GM06990 (cell line): ENCODE measurements at places on chromosomes 7 and 10.
A peak's percentile ranks its signal among the peaks of the same experiment; 100 is the strongest.

- peak; percentile 62 for DNase-seq
These were observed 551 bp downstream of the WASL start for GRCh38 chr7:123748171-123748733.

DNA sequence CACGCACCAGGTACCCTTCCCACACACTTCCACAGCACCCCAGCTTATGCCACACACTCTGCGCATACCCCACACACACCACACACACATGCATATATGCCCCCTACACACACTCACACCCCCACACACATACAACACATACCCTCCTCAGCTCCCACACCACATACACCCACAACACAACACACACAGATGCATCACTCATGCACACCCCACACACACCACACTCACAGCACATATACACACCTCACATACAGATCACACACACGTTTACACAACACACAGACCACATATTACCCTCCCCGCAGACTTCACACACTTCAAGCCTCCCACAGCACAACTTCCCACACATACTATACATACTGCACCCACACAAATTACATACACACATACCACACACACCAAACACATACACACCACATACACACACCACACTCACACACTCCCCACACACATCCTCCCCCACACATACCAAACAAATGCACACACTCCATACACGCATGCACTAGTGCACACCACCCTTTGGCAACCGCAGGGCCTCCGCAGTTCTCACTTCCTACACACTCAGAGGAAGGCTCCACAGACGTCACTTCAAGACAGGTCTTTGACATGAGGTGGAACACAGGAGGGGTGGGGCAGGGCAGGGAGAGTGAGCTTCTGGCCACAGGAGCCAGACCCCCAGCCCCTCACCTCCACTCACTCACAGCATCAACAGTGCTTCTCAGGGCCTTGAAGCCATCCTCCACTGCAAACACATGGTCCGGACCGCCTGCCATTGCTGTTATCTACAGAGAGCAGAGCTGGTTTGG is 18.5 kb upstream of the ANTXRL start:
- no peak for DNase-seq

DNA sequence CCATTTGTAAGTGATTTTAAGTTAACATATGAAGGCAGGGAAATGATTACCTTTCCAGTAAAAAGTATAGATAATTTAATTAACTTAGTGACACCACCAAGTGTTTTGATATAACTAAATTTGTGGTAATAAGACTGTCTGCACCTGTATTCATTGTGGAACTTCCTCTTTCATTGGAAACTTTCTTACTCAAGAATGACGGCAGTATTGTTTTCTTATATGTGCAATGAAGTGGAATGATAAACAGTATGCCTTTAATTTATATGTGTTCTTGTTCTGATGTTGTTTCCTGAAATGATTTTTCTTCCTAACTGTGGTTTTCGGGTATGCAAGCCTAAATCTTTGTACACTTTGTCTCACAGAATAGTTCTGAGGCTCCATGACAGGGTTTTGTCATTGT is 46.4 kb downstream of the CASD1 start:
- peak; percentile 44 for DNase-seq

DNA sequence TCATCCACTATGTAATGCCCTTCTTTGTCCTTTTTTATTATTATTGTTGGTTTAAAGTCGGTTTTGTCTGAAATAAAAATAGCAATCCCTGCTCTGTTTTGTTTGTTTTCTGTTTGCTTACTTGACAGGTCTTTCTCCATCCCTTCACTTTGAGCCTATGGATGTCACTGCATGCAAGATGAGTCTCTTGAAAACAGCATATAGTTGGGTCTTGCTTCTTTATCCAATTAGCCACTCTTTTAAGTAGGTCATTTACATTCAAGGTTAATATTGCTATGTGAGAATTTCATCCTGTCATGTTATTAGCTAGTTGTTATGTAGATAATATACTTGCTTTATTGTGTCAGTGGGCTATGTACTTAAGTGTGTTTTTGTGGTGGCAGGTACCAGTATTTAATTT is 25.8 kb downstream of the COA1 start:
- no peak for DNase-seq

- DNase-seq = no peak
These were observed 53.9 kb upstream of the SH2B2 start for GRCh38 chr7:102232611-102233286.

GRCh38 chr10:102785818-102786217 is 42.1 kb downstream of the WBP1L start:
- no peak for DNase-seq

DNA sequence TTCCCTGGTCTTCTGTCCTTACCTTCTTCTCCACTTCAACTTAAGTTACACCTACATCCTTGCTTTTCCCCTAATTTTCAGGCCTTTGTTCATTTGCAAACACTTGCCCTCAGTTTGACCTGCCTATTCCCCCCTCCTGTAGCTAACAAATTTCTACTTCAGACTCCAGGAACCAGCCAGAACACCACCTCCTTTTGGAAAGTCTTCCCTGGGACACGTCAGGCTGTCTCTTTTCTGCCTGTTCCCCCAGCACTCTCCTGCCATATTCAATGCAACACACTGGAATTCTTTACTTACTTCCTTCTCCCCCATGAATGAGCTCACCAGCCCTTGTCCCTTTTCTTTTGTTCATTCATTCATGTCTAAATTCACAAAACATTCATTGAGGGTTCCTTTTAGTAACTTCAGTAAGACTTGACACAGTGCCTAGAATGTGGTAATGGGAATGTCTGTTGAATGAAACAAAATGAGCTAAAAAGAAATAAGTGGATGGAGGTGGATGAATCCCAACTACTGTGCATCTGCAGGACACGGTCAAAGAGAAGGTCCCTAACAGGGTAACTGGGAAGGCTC is 478.0 kb downstream of the KCNMA1 start:
- DNase-seq = no peak

DNA sequence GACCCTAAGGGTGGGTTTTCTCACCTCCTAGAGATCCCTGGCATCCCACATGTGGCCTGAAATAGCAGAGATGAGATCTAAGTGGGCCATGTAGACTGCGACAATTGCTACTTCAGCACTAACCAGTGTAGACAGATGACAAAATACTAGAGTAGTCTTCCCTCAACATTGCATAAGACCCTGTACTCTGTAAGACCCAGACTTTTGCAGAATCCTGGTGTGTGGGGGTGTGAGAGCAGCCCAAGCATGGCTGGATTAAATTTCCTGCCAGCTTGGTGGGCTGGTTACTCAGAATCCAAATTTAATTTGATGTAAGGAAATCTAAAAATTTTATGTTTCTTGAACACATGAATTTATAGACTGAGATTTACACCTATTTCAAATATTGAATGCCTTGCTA is 88.3 kb downstream of the ZNF365 start:
- DNase-seq = no peak

DNA sequence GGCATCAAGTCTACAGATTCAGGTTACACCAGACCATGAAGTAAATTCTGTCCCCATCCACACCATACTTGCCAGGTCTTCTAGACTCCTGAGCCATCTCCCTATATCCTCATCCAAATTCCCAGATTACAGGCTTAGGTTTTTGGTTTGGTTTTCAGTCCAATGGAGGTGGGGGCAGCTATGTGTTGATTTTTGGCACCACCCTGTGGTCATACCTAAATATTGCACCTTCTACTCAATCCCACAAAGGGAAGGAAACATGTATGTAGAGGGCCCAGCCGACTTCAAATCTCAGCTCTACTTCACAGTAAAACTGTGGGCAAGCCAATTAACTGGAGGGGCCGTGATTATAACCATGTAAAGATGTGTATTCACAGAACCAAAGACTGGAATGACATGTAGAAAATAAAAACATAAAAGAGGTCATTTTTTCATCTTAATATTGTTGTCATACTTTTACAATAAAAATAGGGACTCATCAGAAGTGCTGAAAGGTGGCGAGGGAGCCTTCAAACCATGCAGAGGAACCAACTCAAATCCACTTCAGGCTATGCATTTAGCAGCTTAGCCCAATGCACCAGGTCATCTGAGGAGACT is 19.8 kb downstream of the ERCC6 start:
- DNase-seq = no peak

DNA sequence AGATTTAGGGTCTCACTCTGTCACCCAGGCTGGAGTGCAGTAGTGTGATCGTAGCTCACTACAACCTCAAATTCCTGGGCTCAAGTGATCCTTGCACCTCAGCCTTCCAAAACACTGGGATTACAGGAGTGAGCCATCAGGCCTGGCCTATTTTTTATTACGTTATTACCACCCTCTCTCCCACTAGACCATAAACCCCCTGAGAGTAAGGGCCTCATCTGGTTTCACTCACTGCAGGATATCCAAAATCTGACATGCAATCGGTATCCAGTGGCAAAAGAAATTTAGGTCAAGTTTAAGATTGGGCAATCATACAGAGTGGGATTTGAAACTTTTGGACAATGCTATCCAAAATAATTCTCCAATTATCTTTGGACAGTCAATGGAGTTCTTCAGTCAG is 117.0 kb upstream of the NEBL start:
- no peak for DNase-seq

DNA sequence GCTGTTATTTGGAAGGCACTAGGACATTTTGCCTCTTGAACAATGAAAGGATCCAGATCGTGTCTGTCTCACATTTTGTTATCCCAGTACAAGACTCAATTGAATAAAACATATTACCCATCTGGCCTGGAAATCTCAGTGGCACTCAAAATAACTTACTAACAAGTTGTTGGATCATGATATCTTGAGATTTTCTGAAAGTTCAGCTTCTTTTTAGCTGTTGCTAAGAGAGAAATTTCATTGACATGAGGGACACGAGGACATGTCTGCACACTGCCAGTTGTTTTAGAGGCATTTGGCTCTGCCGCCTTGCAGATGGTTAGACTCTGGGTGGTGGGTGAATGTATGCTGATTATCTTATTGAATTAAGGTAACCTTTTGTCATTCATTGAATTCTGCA is 41.0 kb downstream of the KAT6B start:
- no peak for DNase-seq

DNA sequence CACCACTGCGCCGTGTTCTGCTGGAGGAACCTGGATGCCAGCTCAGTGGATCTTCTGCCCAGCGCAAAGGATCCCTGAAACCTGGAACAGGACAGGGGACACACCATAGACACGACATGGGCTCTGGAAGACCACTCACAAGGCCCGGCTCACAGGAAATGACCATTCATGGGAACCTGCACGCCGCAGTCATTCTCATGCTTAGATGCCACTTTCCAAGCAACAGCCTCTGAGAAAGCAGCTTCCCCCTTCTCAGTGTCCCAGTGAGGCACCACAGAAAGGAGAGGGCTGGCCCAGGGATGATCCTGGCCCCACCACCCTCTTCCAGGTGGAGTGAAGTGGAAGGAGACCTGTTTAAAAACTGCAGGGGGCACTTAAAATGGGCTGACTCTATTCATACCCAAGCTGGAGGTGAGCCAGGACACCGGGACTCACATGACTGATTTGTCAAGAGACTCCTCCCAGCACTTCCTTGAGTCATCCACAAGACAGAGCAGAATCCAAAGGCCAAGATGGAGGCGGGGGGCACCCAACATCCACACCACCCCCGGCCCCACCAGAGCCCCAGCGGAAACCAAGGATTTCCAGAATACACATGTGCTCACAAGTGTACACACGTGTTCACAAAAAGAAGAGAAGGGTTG is 11.2 kb downstream of the CTBP2 start:
- DNase-seq = no peak

DNA sequence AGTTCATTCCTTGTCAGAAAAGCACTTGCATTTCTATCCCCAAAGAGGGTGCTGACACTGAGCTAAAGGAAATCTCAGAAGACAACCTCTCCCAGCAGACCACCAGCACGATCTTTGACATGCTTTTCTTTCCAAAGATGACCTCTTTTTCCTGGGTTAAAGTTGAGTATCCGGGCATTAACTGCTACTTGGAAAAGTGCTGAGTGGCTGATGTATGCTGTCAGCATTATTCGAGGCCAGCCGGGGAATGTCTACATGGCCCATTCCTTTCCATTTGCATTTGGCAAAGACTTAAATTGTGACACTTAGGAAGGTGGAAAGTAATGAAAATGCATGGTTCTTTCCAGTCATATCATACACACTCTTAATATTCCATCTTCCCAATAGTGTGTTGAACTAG is 90.6 kb upstream of the SKAP2 start:
- DNase-seq = no peak

DNA sequence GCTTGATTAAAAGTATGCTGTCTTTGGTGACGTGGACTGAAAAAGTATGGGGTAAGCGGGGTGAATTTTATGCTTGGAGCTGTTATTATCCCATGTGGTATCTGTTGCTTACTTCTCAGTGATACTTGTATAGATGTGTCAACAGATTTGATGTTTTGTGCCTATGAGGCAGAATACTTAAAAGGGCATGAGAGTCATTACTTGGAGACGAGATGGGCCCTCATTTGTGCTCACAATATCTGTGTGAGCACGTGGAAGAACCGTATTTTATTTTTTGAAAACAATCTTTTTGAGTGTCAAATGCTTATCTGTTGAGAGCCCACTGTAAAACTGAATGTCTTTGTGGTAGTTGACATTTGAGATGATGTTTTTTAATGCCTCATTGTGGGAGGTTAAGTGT is 281.9 kb downstream of the EXOC4 start:
- no peak for DNase-seq

GRCh38 chr7:25781704-25782103 is 370.3 kb upstream of the NFE2L3 start:
- DNase-seq = no peak

GRCh38 chr10:22976534-22976933 is 48.7 kb downstream of the ARMC3 start:
- no peak for DNase-seq
